ENCODE measurements at places on chromosomes 2 and 18.

DNA sequence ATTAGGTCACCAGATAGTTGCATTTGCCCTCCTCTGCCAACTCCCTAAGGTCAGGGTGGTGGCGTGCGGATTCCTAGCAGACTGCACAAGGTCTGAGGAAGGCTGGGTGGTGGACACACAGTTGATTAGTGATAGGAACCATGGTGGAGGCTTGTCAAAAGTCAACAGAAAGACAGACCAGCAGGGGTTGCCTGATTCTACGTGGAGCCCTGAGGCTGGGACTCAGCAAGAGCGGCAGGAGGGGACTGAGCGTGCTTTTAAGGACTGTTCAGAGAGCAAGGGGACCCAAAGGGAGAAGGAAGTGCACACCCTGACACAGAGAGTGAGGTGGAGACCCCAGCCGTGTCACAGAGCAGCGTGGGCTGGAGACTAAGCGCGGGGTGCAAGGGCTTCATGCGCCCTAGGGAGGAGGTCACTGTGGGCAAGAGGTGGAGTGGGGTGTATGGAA is 513.2 kb downstream of the RNF144A start:
- DNase-seq: no peak

GRCh38 chr2:120704696-120705095 is 31.0 kb upstream of the GLI2 start:
- no peak for DNase-seq

- no peak for DNase-seq
These were observed 88.8 kb downstream of the EPAS1 start for GRCh38 chr2:46385786-46386577.

- DNase-seq: no peak
These were observed 171.2 kb downstream of the SP3 start for GRCh38 chr2:173793709-173794565.

DNA sequence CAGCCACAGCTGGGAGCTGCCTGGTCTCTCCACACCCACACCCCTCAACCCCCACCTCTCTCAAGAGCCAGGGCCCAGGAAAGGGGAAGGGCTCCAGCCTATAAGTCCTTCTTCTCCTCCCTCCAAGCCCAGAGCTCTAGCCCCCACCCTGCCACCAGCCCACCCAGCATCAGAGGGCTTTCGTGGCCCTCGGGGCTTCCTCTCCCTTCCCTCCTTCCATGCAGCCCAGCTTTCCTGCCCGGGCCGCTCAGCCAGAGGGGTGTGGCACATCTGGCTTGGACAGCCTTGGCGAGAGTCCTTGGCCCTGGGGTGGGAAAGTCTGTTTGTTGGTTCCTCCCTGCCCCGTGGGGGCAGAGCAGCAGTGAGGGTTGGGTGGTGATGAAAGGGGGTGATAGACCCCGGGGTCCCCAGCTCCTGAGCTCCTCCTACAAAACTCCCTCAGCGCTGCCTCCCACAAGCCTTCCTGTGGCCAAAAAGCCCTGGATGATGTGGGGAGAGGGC is 7.0 kb downstream of the TNS1 start:
- no peak for DNase-seq

Measured in naive thymus-derived CD8-positive, alpha-beta T cell (primary cell).